Hematopoietic multipotent progenitor cell (in vitro differentiated cells): ENCODE measurements at places on chromosomes 5 and 9. TPM values are rescaled to one million over a fixed set of nuclear protein-coding genes. Genes with fewer than 3 reads are reported as not detected.

GRCh38 chr9:97682242-97682641 is 14.9 kb downstream of the XPA start:
- DNase-seq, result no peak

GRCh38 chr5:82894716-82895115 is 182.5 kb downstream of the TMEM167A start:
- DNase-seq, result no peak

DNA sequence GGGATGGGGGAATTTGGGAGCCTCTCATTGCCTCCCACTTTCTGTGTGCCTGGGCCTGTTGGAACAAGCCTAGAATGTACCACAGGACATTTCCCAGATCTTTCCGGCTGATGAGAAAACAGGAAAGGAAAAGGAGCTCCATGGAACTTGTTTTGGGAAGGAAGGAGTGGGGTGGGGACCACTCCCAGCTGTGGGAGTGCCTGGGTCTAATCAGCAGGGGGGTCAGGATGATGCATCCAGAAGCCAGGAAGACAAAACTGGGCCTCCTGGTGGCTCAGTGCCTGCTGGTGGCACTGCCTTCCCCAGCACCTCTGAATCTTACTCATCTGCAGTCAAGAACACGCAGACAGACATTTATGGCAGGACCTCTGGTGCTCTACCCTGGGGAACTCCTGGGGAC is 2.8 kb downstream of the SMIM33 start:
- DNase-seq, result no peak

- no peak for DNase-seq
These were observed 72.9 kb downstream of the PTCD2 start for GRCh38 chr5:72393052-72393451.

DNA sequence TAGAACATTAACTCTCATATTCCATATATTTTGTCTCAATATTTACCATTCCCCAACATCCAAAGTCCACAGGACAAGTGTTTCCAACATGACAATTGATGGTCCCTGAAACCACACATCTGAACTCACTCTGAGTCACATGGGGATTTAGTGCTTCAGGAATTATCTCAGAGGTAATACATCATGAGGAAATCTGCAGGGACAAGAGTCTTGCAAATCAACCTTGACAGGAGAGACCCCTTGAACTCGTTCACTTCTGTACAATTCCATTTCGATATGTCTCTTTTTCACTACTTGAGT is 119.7 kb upstream of the ABCA1 start:
- DNase-seq, result no peak

DNA sequence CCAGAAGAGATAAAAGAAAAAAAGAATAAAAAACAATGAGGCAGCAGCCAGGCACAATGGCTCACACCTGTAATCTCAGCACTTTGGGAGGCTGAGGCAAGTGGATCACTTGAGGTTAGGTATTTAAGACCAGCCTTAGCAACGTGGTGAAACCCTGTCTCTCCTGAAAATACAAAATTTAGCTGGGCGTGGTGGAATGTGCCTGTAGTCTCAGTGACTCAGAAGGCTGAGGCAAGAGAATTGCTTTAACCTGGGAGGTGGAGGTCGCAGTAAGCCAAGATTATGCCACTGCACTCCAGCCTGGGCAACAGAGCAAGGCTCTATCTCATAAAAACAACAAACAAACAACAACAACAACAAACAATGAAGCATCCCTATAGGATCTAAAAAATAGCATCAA is 121.5 kb downstream of the HMHB1 start:
- DNase-seq, result no peak

The MARCOL gene
- total RNA-seq, result not detected

The BHMT2 gene
- total RNA-seq, result 0.27 TPM

- no peak for DNase-seq
These were observed 19.0 kb upstream of the PURA start for GRCh38 chr5:140094889-140095288.

DNA sequence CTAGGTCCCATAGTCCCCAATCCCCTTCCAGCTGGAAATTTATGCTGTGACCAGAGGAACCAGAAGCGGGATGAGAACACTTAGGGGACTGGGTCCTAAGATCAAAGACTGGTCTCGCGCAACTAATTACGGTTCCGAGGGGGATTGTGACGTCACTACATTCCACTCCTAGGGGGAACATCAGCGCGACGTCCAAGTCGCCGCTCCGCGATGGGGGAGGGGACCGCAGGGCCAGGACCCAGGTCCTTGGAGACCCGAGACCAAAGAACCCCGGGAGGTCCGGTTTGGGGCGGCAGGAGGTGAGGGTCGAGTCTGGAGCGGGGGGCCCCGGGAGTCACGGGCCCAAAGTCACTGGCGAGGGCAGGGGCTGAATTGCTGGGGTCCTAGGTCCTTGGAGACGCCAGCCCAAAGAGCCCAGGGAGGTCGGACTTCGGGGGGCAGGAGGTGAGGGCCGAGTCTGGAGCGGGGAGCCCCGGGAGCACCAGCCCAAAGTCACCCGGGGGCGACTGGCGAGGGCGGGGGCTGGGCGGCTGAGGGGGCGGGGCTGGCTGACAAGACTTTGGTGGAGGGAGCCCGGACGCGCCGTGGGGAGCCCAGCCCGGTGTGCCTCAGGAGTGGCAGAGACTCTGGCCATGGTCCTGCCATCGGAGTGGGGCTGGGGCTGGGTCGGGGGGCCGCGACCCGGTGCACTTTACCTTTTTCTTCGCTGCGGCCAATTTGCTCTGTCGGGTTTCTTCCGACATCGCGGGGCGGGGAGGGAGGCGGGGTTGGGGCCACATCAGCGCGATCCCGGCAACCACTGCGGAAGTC is at the start of gene GOLGA2:
TSS of gene GOLGA2 (minus strand) at position 810 of the 810 bp plus-strand sequence. CDS start at position 779, 31 bp downstream.
- no peak for DNase-seq

- no peak for DNase-seq
These were observed 129.5 kb upstream of the CPEB4 start for GRCh38 chr5:173758676-173759075.

DNA sequence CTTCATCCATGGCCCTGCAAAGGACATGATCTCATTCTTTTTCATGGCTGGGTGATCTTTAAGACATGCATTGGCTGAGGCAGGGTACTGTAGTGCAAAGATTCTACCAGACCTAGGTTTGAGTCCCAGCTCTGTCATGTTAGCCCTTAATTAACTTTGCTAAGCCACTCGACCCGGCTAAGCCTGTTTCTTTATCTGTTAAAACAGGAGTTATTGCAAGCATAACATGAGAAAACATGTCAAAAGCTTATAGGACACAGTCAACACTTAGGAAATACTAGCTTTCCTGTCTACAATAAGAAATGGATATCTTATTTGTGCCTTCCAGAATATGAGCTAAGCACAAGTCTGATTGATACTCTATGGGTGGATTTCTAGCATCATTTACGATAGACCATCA is 92.6 kb downstream of the RASEF start:
- no peak for DNase-seq

The ZNF883 gene
- total RNA-seq, result 1.1 TPM

The C5orf24 gene
- total RNA-seq, result 15.3 TPM

DNA sequence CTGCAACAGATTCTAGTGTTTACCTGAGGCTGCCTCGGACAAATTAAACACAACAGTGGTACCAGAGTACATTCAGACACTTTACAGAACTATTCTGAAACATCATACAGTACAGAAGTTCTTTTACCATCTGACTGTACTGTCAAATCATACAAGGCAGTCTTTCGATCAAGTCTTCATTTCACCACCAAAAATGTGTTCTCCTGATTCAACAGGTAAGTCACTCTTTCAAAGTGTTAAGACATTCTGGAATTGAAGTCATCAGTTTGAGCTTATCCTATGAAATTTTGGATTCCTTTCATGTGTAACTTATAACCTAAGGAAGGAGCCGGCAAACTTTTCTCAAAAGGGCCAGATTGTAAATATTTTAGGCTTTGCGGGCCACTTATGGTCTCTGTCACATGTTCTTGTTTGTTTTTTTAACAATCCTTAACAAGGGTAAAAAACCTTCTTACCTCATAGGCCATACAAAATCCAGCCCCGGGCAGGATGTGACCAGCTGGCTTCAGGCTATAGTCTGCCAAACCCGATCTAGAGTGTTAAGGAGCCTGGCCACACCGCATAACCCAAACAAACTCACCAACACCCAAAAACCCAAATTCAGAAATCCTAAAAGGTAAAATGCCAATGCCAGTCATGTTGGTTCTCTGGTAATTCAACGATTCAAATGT is 151.6 kb downstream of the DENND1A start:
- no peak for DNase-seq

DNA sequence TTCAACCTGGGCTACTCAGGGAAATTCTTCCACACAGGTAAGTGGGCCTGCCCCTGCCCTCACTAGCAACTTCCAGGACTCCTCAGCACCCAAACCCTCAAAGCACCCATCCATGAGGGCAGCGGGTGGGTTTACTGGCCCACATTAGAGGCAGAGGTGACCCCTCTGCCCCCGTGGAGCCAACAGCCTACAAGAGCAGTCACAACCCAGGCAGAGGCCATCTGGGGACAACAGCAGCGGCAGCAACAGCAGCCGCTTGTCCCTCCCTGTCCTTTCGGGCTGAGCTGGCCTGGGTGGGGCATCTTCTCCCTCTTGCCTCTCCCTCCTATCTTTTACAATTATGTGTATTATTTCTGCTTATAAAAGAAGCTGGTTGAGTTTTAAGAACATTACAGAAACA is 25.1 kb downstream of the NDST1 start:
- DNase-seq, result no peak

The PCDHB9 gene
- total RNA-seq, result not detected

- no peak for DNase-seq
These were observed 453 bp upstream of the DOK3 start for GRCh38 chr5:177509991-177510566.

GRCh38 chr5:142981886-142982820 is 212.0 kb downstream of the ARHGAP26 start:
- DNase-seq, result no peak

DNA sequence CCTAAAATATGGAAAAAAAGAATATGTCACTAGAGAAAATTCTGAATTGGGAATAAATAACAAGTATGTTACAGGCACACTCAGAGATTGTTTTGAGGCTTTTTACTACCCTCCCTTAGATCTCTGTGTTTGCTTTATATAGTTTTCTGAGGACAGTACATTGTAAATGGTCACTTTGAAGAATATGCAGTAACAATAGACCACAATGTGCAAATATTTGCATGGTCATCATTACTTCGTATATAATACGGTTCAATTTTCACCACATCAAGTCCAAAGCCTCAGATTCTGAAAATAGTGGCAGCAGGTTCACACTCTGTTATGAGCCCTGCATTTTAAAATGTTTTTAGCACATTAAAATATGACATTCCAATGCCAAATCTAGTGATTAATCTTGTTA is 238.6 kb downstream of the ADAMTS6 start:
- DNase-seq, result no peak
